ENCODE measurements at places on chromosomes 1 and 21. TPM values are rescaled to one million over a fixed set of nuclear protein-coding genes. Genes with fewer than 3 reads are reported as not detected.

CXADR gene
- 29.0 TPM for total RNA-seq

COL24A1 gene
- total RNA-seq, result 1.6 TPM

SPRR3 gene
- not detected for total RNA-seq

THBS3 gene
- 24.9 TPM for total RNA-seq

BTBD8 gene
- 5.1 TPM for total RNA-seq

S1PR1 gene
- 134 TPM for total RNA-seq

TMPRSS15 gene
- total RNA-seq, result not detected

FBXO42 gene
- total RNA-seq, result 21.0 TPM

APOBEC4 gene
- not detected for total RNA-seq

IL22RA1 gene
- 0.87 TPM for total RNA-seq

EPHB2 gene
- 6.0 TPM for total RNA-seq

CDKN2C gene
- total RNA-seq, result 9.6 TPM

HES2 gene
- total RNA-seq, result 5.7 TPM

EPHA2 gene
- total RNA-seq, result 44.8 TPM

TMEM125 gene
- 188 TPM for total RNA-seq

KRTAP7-1 gene
- not detected for total RNA-seq

SMG5 gene
- total RNA-seq, result 64.8 TPM

CHODL gene
- 0.26 TPM for total RNA-seq

PKNOX1 gene
- total RNA-seq, result 14.9 TPM

VANGL2 gene
- total RNA-seq, result 6.3 TPM

RGS18 gene
- 9.1 TPM for total RNA-seq

RSRP1 gene
- 155 TPM for total RNA-seq

KCNN3 gene
- total RNA-seq, result 7.6 TPM

ATP6V1G3 gene
- not detected for total RNA-seq

PTAFR gene
- 31.6 TPM for total RNA-seq

PPM1J gene
- 0.32 TPM for total RNA-seq

OR2L13 gene
- not detected for total RNA-seq

TTC3 gene
- 99.0 TPM for total RNA-seq

KANK4 gene
- total RNA-seq, result 6.4 TPM

MYBPH gene
- total RNA-seq, result not detected

OR2T33 gene
- total RNA-seq, result not detected

PYHIN1 gene
- 2.6 TPM for total RNA-seq

PEAR1 gene
- total RNA-seq, result 17.9 TPM

PPIE gene
- total RNA-seq, result 36.5 TPM

INSRR gene
- not detected for total RNA-seq

RAB42 gene
- total RNA-seq, result 5.5 TPM

KRTAP19-3 gene
- not detected for total RNA-seq

LYPD8 gene
- not detected for total RNA-seq

FCRL6 gene
- 3.2 TPM for total RNA-seq

ZMYND12 gene
- total RNA-seq, result 1.9 TPM

TFAP2E gene
- 1.9 TPM for total RNA-seq

KCNK2 gene
- 0.26 TPM for total RNA-seq
